Uterus (tissue), 4 donors: ENCODE measurements at places on chromosomes 16 and 17. TPM values are rescaled to one million over a fixed set of nuclear protein-coding genes. Genes with fewer than 3 reads are reported as not detected.

RAC3 gene
- 8.4 TPM for total RNA-seq

GRCh38 chr17:31093866-31094599 lies 744 bp upstream of the NF1 start:
- no peak for DNase-seq

DNA sequence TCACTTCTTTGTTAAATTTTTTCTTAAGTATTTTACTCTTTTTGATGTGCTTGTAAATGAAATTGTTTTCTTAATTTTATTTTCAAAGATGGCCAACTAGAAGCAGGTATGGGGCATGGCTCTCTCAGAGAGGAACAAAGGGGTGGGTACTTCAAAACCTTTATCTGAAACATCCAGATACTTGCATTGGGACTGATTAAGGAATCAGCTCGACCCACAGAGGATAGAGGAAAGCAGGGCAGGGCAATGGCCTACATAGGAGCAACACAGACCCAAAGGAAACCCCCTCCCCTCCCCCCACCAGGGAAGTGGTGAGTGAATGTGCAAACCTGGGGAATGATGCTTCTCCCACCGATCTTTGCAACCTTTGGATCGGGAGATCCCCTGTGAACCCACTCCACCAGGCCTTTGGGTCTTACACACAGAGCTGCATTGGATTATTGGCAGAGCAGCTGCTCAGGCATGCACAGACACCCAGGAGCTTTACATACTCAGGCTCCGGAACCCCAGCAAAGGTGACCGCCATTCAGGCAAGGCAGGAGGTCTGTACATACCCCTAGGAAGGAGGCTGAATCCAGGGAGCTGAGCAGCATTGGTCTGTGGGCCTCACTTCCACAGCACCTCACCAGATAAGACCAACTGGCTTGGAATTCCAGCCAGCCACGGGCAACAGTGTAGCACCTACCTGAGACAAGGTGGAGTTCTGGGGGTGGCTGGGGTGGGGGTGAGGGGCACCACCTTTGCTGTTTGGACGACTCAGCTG lies 3.0 kb upstream of the CCR7 start:
- DNase-seq: no peak

DNA sequence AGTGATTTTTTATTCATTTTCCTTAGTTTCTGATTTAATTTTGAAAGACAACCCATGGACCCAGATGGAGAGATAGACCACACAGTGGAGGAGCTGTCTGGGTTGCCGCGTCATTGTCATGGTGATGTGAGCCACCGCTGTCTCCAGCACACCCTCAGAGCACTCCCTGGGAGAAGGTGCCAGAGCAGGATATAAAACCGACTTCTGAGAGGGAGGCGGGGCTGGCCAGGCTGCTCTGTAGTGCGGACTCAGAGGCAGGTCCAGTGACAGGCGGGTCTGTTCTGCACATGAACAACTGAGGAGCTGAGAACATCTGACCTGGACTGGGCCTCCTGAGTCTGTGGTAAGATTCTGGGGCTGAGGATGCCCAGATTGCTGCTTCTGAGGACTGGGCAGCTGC lies 216.3 kb upstream of the NLRP1 start:
- DNase-seq: no peak

DNA sequence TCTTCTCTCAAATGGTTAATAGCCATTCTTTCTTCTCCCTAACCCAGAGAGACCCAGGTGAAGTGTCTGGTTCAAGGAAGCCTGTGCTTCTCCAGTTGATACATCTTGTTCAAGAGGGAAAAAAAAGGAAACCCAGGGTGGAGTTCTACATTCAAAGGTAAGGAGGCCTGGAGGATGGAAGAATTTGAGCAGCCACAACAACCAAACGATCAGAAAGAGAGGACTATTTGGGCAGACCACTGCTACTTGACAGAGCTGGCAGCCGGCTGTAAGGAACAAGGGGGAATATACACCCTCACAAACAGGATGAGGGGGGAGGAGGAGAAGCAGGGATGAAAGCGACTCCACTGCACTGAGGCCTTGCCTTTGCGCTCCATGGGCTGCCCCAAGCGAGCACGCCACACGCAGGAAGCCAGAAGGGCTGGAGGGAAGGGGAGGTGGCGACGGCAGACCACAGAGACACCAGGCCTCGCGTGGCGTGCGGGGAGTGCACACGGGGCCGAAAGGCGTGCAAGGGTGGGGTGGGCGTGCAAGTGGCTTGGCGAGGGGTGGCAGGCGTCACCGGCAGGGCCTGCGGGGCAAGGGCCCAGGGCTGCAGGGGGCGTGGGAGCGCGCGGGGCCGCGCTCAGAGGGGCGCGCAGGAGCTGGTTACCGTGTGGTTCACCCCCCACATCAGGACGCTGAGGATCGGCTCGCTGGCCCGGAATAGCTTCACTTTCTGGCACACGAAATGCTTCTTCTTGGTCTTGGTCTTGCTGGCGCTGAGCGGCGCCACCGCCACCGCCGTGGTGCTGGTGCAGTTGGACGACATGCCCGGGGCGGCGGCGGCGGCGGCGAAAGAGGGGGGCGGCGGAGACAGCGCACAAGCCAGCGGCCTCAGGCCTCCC lies 499 bp downstream of the PIP4K2B start:
- DNase-seq: no peak

C16orf86 gene
- not detected for total RNA-seq

DNA sequence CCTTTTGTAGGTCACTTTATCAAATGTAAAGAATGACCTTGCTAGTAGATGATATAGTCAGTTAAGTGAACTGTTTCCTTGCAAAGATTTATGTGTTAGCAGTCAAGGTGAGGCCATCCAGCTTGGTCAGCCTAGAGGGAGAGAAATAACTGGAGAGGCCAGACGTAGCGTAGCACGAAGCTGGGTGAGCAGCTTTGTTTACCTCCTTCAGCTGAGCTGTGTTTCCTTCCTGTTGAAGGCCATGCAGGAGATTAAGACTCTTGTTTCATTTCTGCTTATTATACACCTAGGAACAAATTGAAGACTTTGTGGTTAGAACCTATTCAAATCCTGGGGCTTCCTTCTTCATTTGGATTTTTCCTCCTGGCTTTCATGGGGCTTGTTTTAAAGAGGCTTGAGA lies 267.1 kb downstream of the PHKB start:
- DNase-seq: no peak

ABI3 gene
- total RNA-seq: 18.5 TPM

NPIPB6 gene
- total RNA-seq: not detected

GRCh38 chr17:8740486-8740885 lies 4.2 kb downstream of the CCDC42 start:
- no peak for DNase-seq

OSGIN1 gene
- 0.77 TPM for total RNA-seq

DNA sequence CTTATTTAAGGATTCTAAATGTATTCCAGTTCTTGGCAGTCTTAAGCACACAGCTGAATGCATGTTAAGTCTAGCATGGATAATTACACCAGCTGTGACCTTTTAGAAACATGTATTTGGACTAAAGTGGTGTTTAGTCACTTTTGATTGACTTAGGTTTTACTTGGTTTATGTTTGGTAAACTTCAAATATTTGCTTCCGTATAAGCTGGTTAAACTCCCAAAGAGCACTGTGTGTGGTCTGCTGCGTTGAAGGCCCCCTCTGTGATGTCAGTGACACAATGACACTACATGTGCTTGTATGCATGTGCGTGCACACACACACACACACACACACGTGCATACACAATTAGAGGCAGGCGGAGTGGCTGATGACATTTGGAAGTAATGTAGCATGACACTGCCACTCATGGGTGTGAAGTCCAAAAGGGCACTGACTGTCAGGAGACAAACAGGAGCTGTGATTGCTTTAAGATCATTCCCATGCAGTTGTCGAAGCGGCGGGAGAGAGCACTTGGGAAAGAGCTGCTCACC lies 156.1 kb upstream of the CDH13 start:
- no peak for DNase-seq

- DNase-seq: no peak
These were observed 787.3 kb upstream of the RBFOX1 start for GRCh38 chr16:6545329-6545728.
